Effector memory CD8-positive, alpha-beta T cell (primary cell): ENCODE measurements at places on chromosomes 6 and 20.

- no peak overlapping the region for H3K4me3 ChIP-seq
- no peak overlapping the region for H3K27ac ChIP-seq
- H3K36me3 ChIP-seq: no peaks in the 10 kb centered on the region
- DNase-seq: no peak
- no peaks in the 10 kb centered on the region for H3K27me3 ChIP-seq
- H3K4me1 ChIP-seq: no peaks in the 10 kb centered on the region
Observed at GRCh38 chr6:51865176-51865575, 222.2 kb downstream of the PKHD1 start.

- DNase-seq: no peak
- no peak overlapping the region for H3K4me3 ChIP-seq
- H3K27me3 ChIP-seq: peaks cover 15% of the 10 kb centered on the region
Observed at GRCh38 chr20:23634985-23635767, 2.6 kb downstream of the CST3 start.

GRCh38 chr6:138593909-138594757, 94.8 kb upstream of the NHSL1 start:
- DNase-seq: no peak
- H3K27me3 ChIP-seq: no peaks in the 10 kb centered on the region
- no peak overlapping the region for H3K27ac ChIP-seq
- H3K36me3 ChIP-seq: no peaks in the 10 kb centered on the region

- H3K27me3 ChIP-seq: no peaks in the 10 kb centered on the region
- H3K27ac ChIP-seq: no peak overlapping the region
- no peaks in the 10 kb centered on the region for H3K36me3 ChIP-seq
- DNase-seq: no peak
Observed at GRCh38 chr6:109695468-109695867, 4.4 kb downstream of the FIG4 start.

DNA sequence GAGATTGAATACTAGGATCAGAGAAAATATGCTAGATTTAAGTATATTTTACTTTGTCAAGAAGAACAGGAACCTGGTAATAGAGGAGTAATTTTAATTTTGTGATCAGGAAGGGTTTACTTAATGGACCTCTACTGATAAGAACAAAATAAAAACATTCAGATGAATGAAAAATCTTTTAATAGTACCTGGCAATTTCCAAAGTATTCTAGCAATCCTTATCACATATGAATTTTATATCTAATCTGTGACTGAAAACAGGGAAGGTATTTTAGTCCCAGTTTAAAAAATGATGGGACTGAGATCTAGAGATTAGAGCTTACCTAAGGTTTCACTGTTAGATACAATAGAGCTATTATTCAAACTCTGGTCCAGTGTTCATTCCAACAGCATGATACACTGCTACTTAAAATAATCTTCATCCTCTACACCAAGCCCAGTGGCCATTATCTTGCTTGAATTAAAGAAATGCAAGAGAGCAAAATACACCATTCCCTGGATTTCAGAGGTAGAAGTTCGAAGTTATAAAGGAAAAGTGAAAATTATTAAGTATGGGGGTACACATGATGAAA, 13.5 kb downstream of the SLC17A5 start:
- H3K27me3 ChIP-seq: no peaks in the 10 kb centered on the region
- H3K4me3 ChIP-seq: no peak overlapping the region
- no peak for DNase-seq
- H3K27ac ChIP-seq: peak overlapping the region; percentile 64

DNA sequence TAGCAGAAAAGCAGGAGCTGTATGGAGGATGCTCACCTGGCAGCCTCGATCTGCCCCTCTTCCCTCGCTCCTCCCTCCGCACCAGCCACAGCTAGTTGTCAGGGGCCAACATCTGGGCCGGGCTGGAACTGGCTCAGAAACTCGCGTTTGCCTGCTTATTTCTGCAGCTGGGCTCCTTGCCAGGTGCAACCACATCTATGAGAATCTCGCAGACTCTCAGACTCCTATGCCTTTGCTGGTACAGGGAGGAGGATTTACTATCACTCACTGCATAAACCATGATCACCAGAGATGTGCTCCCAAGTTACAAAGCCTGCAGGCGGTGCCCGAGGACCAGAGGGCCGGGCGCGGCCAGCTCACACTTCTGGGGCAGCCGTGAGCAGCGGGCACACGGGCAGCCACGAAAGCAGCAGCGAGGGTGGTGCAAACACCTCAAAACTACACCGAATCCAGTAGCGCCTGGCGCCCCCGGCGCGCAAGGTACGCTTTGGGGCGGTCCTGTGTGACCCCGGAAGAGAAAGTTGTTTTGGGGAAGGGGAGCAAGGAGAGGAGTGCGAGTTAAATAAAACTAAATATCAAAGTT, 577 bp upstream of the LRRC1 start:
- DNase-seq: peak; percentile 37
- peak overlapping the region; percentile 90 for H3K4me3 ChIP-seq
- H3K27ac ChIP-seq: peak overlapping the region; percentile 85
- H3K4me1 ChIP-seq: peaks cover 30% of the 10 kb centered on the region

- DNase-seq: no peak
- no peaks in the 10 kb centered on the region for H3K27me3 ChIP-seq
- H3K27ac ChIP-seq: no peak overlapping the region
- H3K4me1 ChIP-seq: no peaks in the 10 kb centered on the region
- H3K4me3 ChIP-seq: no peak overlapping the region
- H3K36me3 ChIP-seq: no peaks in the 10 kb centered on the region
Observed at GRCh38 chr6:151749341-151749740, 58.1 kb upstream of the ESR1 start.

DNA sequence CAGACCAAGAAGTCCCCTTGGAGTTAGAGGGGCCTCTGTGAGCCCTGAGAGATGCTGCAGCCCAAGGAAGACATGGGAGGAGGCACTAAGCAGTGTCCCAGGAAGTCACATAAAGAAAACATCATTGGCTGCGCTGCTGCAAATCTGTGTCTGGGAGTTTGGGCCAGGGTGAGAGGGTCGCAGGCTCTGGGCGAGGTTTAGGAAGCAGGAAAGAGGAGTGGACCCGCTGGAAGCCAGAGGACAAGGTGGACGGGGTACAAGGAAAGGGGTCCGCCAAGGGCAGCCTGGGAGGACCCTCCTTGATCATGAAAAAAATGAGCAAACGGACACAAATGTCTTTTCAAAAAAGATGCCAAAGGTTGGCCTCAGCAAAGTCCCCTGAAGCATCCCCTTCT, 15.5 kb upstream of the SERPINB1 start:
- no peak for DNase-seq
- peak overlapping the region; percentile 81 for H3K4me3 ChIP-seq
- peak overlapping the region; percentile 99 for H3K27ac ChIP-seq
- peaks cover 17% of the 10 kb centered on the region for H3K36me3 ChIP-seq

GRCh38 chr6:3731700-3732099, 19.8 kb downstream of the PXDC1 start:
- H3K27ac ChIP-seq: no peak overlapping the region
- H3K4me3 ChIP-seq: no peak overlapping the region

GRCh38 chr20:23079016-23079351, 7.1 kb downstream of the CD93 start:
- no peak for DNase-seq
- no peaks in the 10 kb centered on the region for H3K27me3 ChIP-seq
- no peak overlapping the region for H3K4me3 ChIP-seq
- H3K4me1 ChIP-seq: no peaks in the 10 kb centered on the region
- no peaks in the 10 kb centered on the region for H3K36me3 ChIP-seq
- no peak overlapping the region for H3K27ac ChIP-seq

DNA sequence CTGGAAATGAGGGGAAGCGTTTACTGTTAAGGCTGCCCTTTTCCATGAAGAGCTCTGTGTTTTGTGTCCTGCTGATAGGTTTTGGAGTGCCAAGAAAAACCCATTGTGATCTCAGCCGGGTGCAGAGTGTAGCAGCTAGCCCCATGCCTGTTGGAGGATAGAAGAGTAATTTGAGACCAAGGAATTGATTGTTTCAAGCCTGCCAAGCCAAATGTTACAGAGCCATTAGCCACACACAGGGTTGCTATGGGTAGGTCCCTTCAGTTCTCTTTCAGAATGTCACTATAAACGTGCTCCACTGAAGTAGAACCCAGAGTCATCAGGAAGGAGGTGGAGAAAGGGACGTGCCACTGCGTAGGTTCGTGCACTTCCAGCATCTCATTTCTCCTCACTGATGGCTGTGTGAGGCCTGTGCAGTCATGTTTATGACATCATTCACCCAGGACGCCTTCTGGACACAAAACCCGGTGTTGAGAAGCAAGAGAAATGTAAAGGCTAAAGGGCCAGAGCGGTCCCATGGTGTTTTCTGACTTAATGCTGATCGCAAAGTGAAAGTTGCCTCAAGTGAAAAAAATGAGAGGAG, 6.6 kb downstream of the GMPR start:
- no peak overlapping the region for H3K4me3 ChIP-seq
- no peaks in the 10 kb centered on the region for H3K36me3 ChIP-seq
- H3K27me3 ChIP-seq: peaks cover 12% of the 10 kb centered on the region
- H3K27ac ChIP-seq: no peak overlapping the region
- DNase-seq: no peak
- H3K4me1 ChIP-seq: no peaks in the 10 kb centered on the region

DNA sequence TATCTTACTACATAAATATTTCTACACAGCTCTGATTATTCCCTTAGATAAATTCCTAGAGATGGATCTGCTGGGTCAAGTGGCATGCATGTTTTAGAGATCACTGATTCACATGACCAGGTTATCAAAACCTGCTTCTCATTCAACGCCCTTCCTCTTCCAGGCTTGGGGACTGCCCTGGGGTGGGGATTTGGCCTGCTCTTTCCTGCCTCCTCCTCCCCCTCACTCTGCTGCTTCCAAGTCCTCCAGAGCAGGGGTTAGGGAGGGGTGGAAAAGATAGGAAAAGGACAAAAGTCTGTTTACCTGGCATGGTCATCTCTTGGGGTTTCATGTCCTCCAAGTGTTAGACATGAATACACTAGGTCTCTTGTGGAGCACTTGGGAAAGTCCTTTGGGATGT, 105.6 kb upstream of the GPR6 start:
- DNase-seq: no peak
- no peak overlapping the region for H3K4me3 ChIP-seq
- H3K27me3 ChIP-seq: peaks cover 34% of the 10 kb centered on the region
- no peak overlapping the region for H3K27ac ChIP-seq

GRCh38 chr20:51525241-51526105, 17.0 kb downstream of the NFATC2 start:
- H3K27ac ChIP-seq: peak overlapping the region; percentile 98
- peaks cover 74% of the 10 kb centered on the region for H3K36me3 ChIP-seq
- peak overlapping the region; percentile 85 for H3K4me3 ChIP-seq
- DNase-seq: peak; percentile 42
- peaks cover 81% of the 10 kb centered on the region for H3K4me1 ChIP-seq

- no peak for DNase-seq
- peaks cover 28% of the 10 kb centered on the region for H3K36me3 ChIP-seq
- H3K4me1 ChIP-seq: peaks cover 50% of the 10 kb centered on the region
- no peak overlapping the region for H3K27ac ChIP-seq
- no peaks in the 10 kb centered on the region for H3K27me3 ChIP-seq
Observed at GRCh38 chr6:166331503-166332415, 10.6 kb downstream of the SFT2D1 start.

GRCh38 chr6:131295081-131295480, 159.8 kb downstream of the AKAP7 start:
- H3K27me3 ChIP-seq: peaks cover 12% of the 10 kb centered on the region
- H3K4me1 ChIP-seq: peaks cover 4% of the 10 kb centered on the region

DNA sequence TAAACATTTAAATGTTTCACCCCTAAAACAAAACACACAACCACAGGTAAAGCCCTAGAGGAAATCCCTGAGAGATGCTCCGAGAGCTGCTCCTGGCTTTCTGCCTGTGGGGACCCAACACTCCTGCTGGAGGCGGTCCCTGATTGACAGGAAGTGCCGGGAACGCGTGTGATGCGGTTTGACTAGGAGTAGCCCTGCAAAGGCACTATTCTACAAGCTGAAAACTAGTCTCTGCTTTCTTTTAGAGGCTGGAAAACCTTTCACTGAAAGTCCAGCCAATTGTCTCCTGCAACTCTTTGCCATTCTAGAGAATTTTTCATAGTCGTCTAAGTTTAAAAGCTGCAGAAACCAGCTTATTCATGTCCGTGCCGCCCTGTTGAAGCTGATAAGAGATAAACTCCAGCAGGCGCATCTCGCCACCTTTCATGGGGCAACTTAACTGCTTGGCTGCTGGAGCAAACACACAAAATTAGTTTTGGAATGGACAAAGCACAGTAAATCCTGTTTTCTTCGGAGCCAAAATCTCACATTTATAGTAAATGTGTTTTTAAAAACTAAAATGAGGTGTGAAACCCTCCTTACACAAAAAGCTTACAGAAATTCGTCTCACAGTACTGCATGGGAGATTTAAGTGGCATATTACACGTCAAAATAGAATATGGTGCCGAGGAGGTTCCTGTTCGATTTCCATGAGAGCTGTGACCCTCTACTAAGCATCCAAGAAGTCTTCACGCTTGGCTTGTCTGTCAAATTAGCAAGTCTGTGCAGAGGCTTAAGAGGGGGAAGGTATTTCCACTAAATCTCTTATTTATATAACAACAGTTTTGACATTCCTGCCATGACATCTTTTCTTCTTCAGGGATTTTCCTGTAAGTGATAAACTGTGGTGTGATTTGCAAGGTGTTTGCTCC, 46.9 kb downstream of the DACT2 start:
- H3K36me3 ChIP-seq: no peaks in the 10 kb centered on the region
- no peak for DNase-seq
- H3K4me3 ChIP-seq: no peak overlapping the region
- H3K27ac ChIP-seq: no peak overlapping the region

GRCh38 chr20:44392776-44393607, 37.5 kb downstream of the HNF4A start:
- peaks cover 2% of the 10 kb centered on the region for H3K36me3 ChIP-seq
- no peak overlapping the region for H3K4me3 ChIP-seq
- peaks cover 27% of the 10 kb centered on the region for H3K27me3 ChIP-seq

DNA sequence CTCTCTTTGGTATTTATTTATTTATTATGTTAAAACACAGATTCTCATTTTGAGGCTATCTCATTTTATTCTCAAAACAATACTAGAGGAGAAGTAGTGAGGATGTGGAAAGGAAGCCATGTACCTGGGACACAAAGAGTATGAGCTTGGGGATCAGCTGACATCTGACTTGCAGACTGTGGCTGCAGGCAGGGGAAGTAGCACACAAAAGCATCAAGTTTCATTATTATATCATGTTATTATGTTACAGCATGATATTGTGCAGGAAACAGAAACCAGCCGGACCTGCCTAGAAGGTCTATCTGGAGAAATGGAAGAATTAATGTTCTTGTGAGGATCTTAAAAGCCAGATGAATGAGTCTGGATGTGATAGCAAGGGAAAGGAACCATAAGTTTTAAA, 248.2 kb downstream of the KHDC1L start:
- H3K36me3 ChIP-seq: no peaks in the 10 kb centered on the region
- no peaks in the 10 kb centered on the region for H3K27me3 ChIP-seq
- peaks cover 6% of the 10 kb centered on the region for H3K4me1 ChIP-seq
- no peak for DNase-seq
- no peak overlapping the region for H3K27ac ChIP-seq

GRCh38 chr6:11575408-11576033, 38.0 kb downstream of the TMEM170B start:
- H3K4me3 ChIP-seq: no peak overlapping the region
- no peaks in the 10 kb centered on the region for H3K27me3 ChIP-seq
- no peak overlapping the region for H3K27ac ChIP-seq
- DNase-seq: peak; percentile 34
- no peaks in the 10 kb centered on the region for H3K4me1 ChIP-seq
